ENCODE measurements at places on chromosomes 2 and 18.

- DNase-seq, result no peak
Observed at GRCh38 chr2:20634507-20635112, 16.3 kb downstream of the HS1BP3 start.

DNA sequence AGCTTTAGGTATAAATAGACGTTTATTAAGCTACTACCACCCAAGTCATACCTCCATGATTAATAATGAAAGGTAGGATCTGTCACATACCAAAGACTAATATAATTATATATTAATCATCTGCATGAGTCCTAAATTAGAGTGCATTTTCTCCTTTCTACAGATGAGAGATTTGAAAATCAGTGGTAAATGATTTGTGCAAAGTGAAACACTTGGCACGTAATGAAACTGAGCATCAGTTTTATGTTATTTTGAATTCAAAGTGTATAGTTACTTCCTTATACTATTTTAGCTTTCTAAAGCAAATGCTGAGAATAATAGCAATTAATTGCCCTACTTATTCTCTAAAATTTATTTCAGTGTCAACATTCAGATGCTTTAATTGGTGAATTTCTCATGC, 615.3 kb downstream of the TRIB2 start:
- no peak for DNase-seq

DNA sequence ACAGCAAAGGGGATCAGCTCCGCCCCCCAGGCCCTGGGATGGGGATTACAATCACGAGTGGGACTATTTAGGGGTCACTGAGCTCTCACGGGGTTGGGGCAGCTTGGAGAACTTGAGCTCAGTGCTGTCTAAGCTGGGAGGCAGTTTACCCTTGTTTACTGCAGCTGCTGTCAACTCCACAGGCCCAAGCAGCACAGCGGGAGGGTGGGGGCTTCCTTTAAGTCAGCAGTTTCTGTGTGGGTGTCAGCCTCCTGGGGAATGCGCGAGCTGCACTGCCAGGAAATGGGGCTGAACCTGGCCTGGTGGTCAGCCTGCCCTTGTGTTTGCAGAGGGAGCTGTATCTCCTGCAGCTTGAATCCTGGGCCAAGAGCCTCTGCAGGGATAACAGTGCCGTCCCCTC, 29.8 kb downstream of the TOGARAM2 start:
- DNase-seq, result no peak

DNA sequence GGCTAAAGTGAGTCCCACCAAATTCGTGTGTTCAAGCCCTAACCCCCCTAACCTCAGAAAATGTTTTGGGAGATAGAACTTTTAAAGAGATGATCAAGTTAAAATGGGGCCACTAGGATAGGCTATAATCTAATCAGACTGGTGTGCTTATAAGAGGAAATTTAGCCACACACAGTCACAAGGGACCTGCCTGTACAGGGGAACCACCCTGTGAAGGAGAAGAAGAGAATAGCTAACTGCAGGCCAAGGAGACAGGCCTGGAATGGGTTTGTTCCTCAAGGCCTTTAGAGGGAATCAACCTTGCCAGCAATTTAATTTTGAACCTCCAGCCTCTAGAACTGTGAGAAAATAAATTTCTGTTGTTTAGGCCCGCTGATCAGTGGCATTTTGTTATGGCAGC, 36.0 kb upstream of the TANK start:
- no peak for DNase-seq

DNA sequence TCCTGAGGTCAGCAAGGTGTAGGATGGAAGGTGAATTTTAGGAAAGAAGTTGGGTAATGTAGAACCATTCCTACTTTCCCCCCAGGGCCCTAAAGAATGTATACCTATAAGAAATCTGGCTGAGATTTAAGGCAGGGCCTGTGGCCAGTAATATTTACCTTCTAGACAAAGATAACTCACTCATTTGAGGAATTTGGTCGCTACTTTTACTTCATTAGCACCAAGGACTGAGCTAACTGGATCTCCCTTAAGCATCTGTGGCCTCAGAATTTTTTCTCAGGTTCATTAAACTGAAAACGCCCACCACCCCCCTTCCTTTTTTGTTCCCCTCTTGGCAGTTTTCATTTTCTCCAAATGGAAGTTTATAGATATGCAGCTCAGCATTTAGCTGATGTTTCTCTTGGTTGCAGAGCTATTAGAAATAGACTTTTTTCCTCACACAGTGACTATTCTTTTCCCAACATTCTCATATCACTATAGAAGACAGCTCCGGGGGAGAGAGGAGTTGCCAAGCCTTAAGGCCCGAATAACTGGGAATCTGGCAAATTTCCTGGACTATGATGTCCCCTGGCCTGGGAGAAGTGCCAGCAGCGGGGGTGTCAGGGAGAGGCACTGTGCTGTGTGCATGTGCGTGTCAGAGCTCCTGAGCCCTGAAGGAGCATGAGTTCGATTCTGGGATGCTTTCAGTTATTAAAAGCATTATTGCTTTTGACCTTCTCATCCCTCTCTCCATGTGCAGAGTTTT, 310.9 kb downstream of the PRKCE start:
- DNase-seq, result no peak

DNA sequence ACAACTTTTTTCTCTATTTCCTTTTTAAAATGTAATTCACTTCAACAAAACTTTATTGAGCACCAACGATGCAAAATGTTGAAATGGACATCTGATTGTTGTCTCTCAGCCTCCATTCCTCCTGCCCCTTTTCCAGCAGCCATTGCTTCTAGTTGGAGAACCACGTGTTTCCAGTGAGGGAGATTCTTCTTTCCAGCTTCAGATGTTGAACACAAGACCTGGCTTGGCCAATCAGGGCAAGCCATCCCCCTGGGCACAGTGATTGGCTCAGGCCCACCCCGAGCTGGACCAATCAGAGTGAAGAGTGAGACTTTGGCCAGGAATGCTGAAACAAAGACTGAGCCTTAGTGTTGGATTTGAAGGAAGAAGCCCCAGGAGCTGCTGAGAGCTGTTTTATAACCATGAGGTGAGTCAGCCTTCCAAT, 59.0 kb downstream of the E2F6 start:
- DNase-seq, result no peak

GRCh38 chr2:238627899-238628298, 201.2 kb downstream of the ASB1 start:
- no peak for DNase-seq

- DNase-seq, result no peak
Observed at GRCh38 chr2:192126912-192127311, 67.8 kb downstream of the TMEFF2 start.

- no peak for DNase-seq
Observed at GRCh38 chr2:38697116-38697840, 31.4 kb downstream of the GALM start.

DNA sequence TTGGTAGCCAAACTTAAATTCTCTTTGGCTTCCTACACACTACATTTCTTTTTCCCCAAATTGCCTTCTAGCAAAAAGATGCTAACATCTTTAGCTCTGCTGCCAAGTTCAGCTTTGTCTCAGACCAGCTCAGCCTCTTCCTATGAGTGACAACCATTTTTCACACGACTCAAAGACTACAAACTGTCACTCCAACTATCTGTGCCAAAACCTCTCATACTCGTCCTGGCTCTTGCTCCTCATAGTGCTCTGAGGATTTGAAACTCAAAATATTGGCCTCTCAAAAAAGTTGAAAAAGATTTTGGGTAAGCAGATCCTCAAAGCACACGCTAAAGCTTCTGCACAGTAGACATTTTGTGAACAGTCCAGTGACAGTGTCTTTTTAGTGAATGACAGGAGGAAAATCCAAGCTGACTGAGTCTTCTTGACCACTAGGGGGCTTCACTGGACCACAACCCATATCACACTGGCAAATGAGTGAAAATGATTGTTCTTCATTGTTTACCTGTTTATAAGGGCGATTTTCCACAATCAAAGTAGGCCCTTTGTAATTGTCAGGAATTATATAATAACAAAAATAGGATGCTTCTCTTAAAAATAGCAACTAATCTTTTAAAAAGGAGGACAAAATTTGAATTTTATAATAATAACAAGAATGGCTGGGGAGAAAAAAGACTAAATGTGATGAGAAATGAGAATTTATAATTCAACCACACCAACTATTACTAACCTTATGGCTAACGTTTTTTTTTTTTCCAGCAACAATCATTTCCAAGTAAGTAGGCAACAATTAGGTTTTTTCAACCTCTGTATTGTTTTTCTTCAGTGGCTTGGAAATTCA, 85.5 kb upstream of the PGAP1 start:
- peak; percentile 54 for DNase-seq

- DNase-seq, result no peak
Observed at GRCh38 chr2:170778900-170779299, 8.7 kb downstream of the ERICH2 start.

DNA sequence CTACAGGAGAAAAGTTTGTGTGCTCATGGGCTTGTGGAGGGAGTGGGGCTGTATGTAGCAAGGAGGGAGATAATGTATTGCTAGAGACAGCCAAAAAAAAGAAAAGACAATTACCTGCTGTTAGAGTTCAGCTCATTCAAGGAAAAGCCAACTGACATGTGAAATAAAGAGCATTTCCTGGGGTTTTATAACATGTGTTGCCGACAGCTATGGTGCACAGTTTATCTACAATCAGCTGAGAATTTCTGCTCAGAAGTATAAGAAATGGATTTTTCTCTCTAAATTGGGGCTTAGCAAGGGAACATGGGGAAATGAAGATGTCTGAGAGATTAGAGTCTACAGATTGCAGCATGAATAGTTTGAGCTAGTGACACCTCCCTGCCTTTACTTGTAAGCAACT, 674.1 kb downstream of the SUCLG1 start:
- DNase-seq, result no peak

GRCh38 chr18:3520230-3521085, 70.5 kb downstream of the TGIF1 start:
- DNase-seq, result no peak

DNA sequence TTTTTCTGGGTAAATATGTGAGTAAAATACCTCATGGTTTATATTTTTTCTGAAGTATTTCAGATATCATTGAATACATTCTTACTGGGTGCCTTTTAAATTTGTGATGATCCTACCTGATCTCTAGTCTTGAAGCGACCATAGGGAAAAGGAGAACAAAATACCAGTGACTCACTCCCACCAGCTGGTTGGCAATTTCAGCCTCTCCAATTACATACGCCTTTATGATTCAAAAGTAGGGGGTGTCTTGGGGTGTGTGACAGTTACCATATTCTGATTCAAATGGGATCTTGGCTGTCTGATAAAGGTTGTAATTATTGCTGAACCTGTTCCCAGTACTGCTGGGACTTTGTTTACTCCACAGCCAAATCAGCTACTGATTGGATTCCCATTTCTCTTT, 175.9 kb upstream of the NXPH2 start:
- DNase-seq, result no peak

DNA sequence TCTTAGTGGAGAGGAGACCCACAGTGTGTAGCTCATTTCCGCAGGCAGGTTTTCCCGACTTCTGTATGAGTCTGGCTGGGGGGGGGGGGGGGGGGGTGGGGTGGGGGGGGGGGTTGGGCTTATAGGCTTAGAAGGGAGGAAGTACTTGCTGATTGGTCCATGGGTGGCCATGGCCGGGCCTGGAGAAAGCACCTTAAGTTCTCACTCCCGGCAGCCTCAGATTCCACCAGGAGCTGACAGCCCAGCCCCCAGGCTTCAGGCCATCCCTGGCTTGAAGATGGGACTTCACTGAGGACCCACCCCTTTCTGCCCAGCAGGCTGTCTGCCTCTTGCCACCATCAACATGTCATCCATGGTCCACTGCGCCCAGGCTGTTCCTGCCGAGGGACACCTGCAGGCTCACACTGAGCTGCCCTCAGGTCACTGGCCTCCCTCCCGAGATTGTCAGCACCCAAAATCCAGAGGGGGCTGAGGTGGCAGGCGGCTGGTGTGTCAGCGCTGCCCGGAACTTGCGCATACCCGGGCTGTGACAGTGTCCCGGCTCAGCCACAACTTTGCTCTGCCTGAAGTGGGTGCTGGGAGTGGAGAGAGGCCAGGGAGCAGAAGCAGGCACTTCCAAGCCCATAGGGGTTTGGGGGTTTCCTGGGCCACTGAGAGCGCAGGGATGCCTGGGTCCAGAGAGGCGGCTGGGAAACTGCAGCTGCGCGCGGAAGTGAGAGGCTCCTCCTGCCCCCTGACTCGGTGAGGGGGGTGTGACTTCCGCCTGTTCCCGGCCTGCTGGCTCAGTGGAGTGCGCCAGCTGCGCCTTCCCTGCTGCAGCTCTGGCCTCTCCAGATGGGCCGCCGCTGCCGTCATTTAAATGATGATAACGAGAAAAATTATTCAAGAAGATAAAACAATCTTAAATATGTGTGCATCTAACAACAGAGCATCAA, 256.1 kb downstream of the RPRM start:
- DNase-seq, result no peak

DNA sequence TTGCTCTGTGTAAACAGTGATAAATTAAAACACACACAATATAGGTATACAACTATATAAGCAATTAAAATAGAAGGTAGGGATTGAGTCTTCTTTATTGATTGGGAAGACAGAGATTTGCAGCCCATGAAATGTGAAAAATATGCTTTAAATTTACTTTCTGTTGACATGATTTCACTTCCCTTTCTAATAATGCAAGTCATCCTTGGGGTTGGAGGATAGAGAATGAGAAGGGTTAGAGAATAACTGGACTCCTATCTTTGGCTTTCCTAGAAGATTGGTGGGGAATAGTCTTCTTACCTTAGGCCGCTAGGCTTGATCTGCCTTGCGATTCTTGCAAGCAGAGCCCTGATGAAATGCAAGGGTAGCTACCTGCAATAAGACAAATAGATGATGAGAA, 339.8 kb downstream of the NYAP2 start:
- no peak for DNase-seq

GRCh38 chr2:128214866-128215460, 103.7 kb downstream of the HS6ST1 start:
- DNase-seq, result no peak

DNA sequence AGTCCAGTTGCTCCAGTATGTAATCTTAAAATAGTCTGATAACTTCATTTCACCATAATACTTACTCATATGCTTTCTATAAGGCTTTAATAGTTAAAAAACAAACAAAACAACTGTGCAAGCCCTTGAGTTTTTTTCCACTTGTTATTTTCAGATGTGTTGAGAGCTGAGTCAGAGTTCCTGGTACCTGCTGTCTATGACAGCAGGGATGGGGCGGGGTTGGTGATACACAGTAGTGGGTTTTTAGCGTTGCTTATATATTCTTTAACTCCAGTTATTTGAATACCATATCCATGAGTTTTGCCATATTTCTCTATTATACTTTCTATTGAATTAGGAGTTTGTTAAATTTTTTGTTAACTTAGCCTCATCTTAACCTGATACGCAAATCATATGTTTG, 5.0 kb downstream of the NAPG start:
- DNase-seq, result no peak

- DNase-seq, result no peak
Observed at GRCh38 chr2:142991295-142991694, 113.8 kb downstream of the KYNU start.

DNA sequence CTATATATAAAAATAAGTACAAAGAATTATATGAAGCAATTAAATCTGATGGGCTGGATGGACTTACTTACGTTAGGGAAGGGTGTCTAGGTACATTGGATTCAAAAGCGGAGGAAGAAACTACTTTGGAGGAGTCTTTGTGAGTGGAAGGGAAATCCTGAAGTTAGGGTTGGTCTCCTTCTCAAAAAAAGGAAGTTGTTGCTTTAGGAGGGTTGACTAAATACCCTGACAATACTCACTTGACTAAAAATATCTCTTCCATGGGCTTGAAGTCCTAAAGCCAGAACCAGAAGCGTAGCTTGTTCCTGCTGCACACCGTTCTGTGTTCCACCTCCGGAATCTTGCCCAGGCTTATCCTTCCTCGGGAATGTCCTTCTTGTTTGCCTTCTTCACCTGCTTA, 143.3 kb upstream of the ZEB2 start:
- peak; percentile 57 for DNase-seq

- no peak for DNase-seq
Observed at GRCh38 chr2:116879650-116880160, 934.8 kb upstream of the DDX18 start.
